ENCODE measurements at places on chromosomes 1 and 21.

GRCh38 chr21:45942755-45943629 is 38.6 kb upstream of the COL6A1 start:
- no peak for DNase-seq

GRCh38 chr1:41687007-41687406 is 202.5 kb upstream of the EDN2 start:
- no peak for DNase-seq

GRCh38 chr1:36076979-36077573 is 6.8 kb upstream of the TEKT2 start:
- DNase-seq, result no peak

DNA sequence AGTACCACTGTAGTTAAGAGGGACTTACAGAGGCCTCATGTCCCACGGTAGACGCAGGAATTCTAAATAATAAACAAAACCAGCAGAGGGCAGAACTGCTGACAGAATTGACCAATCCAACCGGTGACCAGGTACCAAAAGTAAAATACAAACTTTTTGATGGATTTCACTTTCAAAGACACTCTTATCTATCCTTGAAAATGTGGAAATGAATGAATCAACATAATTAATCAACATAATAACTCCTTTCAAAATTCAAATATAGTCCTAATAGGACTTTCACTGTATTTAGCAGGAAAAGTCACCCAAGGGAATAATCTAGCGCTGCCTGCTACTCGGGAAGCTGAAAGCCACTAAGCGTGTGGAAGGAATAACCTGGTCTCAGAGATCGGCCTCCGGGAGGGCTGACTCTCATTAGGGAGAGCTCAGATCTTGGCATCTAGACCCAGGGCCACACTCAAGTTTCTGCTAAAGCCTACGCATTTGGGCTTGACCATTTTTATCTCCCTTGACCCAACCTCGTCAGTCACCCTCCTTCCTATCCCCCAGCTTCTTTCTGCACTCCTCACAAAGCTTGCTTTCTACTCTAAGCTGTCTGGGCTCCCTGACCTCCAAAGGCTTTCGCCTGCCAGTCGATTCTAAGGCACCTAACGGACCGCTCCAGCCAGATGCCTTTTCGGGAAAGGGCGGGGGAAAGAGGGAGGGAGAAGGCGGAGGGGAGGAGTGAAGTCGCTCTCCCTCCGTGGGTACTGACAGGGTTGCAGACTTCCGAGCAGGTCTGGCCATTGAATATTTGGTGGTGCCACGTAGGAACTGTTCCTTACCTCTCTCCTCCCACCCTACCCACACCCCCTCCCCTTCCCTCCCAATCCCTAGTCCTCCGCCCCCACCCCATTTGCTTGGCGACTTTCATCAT is 1.6 kb downstream of the COL11A1 start:
- DNase-seq, result peak; percentile 44

GRCh38 chr21:46509741-46510502 is 51.2 kb downstream of the DIP2A start:
- peak; percentile 69 for DNase-seq

DNA sequence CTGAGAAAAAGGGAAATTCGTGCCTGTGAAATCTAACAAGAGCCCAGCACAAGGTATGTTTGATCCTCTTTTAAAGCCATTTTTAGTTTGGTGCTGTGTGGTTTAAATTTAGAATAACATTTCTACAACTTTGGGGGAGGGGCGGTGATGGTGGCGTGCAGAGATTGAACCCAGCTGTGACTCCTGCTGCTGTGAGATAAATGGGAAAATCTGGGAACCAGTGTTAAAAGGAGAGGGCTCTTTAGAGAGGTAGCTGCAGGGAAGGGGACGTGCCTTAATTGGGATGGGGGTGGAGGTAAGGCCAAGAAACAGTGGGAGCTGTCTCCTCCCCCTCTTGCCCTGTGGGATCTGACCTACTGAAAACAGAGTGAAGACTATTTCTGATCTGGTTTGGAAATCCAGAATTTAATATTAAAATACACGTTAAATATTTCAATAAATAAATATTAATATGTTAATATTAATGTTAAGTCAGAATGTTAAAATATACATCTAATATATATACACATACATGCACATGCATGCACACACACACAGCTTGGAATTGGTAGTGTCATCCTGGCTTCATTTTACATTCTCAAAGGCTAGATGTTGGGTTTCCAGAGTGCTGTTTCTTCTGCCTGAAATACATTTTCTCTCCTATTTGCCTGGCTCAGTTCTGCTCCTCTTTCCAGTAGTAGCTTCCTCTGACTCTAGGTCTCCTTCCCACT is 30.1 kb upstream of the DNAJC6 start:
- DNase-seq, result no peak

- DNase-seq, result no peak
Observed at GRCh38 chr1:239547987-239548386, 161.6 kb downstream of the CHRM3 start.

DNA sequence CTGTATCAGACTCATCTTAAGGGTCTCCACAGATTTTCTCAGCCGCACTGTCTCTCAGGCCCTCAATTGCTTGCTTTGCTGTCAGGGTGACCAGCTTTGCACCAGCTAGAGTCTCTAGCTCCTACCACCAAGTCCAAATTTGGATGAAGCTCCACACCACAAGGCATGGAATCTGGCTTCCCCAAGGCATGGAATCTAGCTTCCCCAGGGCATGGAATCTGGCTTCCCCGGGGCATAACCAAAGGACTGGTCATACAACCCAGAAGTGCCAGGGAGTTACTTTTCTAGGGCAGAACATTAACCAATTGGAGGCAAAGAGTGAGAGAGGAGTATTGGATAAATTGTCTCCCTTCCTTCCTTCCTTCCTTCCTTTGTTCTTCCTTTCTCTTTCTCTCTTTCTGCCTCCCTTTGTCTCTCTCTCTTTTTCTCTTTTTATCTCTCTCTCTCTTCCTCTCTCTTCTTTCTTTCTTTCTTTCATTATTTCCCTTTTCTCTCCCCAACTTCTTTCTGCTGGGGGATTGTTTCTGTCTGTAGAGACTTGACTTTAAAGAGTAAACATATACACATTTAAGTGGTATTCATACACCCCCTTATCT is 76.9 kb upstream of the HAO2 start:
- no peak for DNase-seq

GRCh38 chr1:201036188-201036842 is 12.8 kb upstream of the KIF21B start:
- DNase-seq, result no peak

- DNase-seq, result no peak
Observed at GRCh38 chr21:45108808-45109781, 34.7 kb downstream of the ADARB1 start.

- peak; percentile 24 for DNase-seq
Observed at GRCh38 chr21:44423312-44423821, 31.9 kb upstream of the LRRC3 start.

DNA sequence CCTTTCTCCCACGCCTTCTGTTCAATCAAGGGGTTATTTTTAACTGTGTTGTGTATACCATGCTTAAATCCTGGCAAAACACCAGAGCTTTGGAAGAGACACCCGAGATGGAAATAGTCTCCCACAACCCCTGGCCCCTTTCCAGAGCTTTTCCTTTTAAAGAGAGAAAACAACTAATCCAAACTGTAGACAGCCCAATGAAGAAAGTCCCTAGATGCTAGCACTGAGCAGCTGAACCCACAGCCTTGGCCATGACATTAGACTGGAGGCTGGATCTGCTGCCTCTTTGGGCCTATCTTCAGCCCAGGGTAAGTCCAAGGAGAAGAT is 64.9 kb upstream of the ARTN start:
- DNase-seq, result no peak

DNA sequence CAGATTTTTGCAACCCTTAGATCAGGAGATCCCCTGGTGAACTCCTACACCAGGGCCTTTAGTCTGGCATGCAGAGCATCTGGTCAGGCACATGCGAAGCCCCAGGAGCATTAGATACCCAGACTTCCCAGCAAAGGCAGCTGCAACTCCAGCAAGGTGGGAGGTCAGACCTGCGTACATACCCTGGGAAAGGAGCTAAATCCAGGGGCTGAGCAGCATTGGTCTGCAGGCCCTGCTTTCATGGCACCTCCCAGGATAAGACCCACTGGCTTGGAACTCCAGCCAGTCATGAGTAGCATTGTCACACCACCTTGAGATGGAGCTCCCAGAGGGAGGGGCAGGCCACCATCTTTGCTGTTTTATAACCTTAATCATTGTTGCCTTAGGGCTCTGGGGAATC is 92.3 kb downstream of the KCNT2 start:
- DNase-seq, result no peak

DNA sequence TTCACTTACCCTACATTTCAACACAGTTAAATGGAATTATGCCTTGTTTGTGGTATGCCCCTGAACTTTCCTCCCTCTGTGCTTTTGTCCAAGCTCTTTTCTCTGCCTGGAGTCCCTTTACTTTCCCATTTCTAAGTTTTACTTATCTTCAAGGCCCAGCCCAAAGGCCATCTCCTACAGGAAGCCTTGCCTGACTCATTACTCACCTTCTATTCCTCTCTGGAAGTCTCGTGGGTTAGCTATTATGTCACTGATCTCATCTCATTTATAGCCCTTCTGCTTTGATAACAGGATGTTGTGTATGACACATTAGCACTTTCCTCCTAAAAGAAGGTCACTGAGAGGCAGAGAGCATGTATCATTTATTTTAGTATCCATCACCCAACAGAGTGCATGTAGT is 78.8 kb upstream of the CD1D start:
- DNase-seq, result no peak

DNA sequence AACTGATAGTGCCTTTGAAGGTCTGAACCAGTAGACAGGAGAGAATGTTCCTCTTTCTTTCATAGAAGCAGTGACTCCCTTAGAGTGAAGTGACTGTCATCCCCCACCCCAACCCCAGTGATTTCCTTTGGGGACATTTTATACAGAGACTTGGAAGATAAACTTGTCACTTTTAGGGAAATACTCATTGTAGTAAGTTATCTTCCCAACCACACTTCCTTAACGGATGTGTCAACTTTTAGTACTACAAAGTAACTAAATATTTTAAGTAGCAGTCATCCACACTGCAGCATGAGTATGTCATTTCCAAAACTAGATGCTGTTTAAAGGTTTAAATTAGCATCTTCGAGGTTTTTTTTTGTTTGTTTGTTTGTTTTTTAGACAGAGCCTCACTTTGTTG is 13.7 kb downstream of the LRRC8B start:
- no peak for DNase-seq

GRCh38 chr1:202807926-202808757 is at the start of gene KDM5B:
Gene KDM5B (minus strand): TSS chr1:202808421. CDS start chr1:202808305, 116 bp downstream.
- peak; percentile 81 for DNase-seq

DNA sequence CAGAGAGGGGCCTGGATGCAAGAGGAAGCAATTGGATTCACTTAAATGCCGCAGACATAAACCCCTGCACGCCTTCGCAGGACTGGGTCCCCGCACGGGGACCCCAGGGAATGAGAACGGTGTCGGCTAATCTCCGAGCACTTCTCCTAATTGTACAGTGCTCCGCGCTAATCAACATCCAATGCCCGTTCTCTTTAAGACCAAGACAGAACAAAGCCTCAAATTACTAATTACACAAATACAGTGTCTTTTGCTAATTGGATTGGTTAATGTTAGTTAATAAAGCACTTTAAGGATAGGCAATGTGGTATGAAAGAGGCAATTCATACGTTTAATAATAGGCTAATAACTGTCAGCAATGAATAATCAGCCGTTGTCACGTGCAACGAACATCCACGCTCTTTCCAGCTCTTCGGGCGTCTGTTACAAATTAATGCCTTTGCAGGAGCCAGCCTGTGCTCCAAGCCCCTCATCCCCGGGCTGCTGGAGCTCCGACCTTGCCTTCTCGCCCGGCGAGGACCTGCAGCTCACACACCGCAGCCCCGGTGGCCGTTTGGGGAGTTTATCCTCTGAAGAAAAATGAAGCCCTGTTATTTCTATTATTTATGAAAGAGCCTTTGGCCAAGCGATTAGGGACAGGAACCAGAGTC is 157.8 kb downstream of the PRDM16 start:
- DNase-seq, result no peak

GRCh38 chr1:233229288-233229687 is 66.2 kb downstream of the PCNX2 start:
- no peak for DNase-seq

- DNase-seq, result no peak
Observed at GRCh38 chr21:25025596-25025995, 581.7 kb downstream of the MRPL39 start.

GRCh38 chr1:180257028-180257386 is 26.9 kb downstream of the LHX4 start:
- DNase-seq, result no peak

DNA sequence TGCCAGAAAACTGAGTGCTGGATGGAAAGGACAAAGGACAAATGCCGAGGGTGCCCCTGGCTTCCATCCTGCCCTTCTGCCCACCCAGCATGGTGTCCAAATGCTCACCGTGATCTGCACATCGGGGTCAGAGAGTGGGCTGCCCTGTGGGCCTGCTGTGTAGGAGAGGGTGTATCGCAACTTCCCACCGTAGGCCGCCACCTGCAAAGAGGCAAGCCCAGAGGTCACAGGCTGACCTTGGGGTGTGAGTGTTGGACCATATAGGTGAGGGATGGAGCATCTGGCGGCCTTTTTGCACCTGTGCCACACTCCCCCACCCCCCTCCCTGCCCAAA is 53.5 kb downstream of the LDLRAD2 start:
- DNase-seq, result no peak

GRCh38 chr1:54016343-54017282 is 1.4 kb downstream of the LDLRAD1 start:
- DNase-seq, result peak; percentile 66

- DNase-seq, result no peak
Observed at GRCh38 chr1:93746021-93746812, 64.6 kb upstream of the BCAR3 start.

- DNase-seq, result no peak
Observed at GRCh38 chr21:45528028-45528705, 14.1 kb downstream of the SLC19A1 start.

DNA sequence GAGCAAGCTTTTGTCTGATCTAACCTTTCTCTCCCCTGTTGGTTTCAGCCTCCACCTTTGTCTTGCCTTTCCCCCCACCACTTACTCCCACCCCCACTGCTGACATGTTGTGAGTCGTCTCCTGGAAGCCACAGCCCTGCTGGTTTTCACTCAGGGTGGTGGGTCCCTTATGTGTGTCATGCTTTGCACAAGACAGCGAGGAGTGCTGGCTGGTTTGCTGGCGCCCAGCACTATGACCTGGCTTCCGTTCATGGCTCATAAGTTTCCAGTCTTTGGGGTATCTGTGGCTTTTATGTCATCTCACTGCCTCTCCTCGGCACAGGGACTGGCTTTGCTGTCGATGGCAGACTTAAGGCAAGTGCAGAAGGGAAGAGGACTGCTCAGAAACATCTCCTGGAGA is 177.7 kb downstream of the KIF26B start:
- DNase-seq, result no peak

Data from ureter (tissue), 1 donor.